Right renal cortex interstitium (tissue), 3 donors: ENCODE measurements at places on chromosomes 4 and X.

GRCh38 chr4:12200226-12200625 lies 771.5 kb upstream of the HS3ST1 start:
- no peak for DNase-seq

DNA sequence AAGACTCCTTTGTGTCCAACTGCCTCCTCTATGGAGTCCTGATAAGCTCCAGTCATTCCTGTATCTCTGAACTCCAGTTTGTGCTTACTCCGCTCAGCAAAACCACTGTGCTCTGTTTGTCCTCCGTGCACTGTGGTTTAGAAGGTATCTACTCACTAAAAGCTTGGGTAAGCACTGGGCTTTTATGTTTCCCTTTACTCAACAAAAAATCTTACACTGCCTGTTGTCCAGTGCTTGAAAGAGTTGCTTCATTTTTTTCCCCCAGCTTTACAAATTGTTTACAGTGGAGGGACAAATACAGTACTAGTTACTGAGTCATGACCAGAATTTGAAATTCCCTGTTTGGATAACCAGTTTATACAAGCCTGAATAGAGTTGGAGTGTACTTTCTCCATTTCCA lies 545.3 kb upstream of the FAT1 start:
- no peak for DNase-seq

DNA sequence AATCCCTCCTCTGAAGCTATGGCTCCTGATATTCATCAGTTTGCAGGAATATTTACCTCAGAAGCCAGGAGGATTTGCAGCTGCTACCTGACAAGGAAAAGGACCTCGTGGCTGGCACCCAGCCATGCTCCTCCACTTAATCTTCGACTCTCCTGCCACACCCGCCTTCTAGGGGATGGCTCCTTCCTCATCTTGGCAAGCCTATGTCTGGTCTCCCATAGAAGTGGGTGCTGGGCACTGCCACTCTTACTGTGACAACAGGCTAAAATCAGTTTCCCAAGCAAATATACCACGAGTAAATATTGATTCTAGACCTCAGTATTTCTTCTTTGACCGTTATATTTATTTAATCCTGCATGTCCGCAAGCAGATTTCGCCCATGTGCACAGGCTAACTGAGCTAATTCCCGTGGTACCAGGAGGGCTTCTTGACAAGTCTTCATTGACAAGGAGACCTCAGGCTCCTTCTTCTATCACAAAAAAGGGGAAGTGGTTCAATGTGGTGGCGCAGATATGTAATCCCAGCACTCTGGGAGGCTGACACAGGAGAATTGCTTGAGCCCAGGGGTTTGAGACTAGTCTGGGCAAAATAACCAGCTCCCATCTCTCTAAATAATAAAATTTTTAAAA lies 52.6 kb upstream of the DCTD start:
- no peak for DNase-seq

DNA sequence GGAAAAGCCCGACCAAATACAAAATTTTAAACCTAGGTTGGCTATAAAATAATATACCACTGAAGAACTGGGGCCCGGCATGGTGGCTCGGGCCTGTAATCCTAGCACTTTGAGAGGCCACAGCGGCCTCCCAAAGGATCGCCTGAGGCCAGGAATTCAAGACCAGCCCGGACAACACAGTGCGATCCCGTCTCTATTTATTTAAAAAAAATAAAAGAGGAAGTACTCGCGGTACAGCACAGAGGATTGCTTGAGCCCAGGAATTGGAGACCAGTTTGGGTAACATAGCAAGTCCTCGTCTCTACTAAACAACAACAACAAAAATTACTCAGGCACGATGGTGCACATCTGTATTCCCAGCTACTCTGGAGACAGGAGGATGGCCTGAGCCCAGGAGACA lies 44.8 kb upstream of the CDKN2AIP start:
- no peak for DNase-seq

- DNase-seq: no peak
Measured at GRCh38 chrX:15939737-15940136, 85.1 kb upstream of the AP1S2 start.

DNA sequence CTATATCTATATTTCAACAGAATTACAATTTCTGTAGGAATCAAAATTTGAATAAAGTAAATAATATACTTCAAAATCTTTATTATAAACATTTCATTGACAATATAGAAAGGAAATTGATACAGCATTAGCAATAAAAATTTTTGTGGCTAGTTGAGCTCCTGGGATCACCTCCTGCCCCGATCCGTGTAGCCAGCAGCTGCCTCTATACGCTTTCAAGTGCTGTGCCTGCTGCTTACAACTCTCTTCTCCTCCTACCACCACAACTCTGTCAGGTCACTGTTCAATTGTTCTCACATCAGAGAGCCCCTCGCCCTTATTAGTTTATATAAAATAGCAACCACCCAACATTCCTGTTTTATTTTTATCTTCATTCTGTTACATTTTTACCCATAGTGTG lies 27.6 kb downstream of the INPP4B start:
- no peak for DNase-seq

DNA sequence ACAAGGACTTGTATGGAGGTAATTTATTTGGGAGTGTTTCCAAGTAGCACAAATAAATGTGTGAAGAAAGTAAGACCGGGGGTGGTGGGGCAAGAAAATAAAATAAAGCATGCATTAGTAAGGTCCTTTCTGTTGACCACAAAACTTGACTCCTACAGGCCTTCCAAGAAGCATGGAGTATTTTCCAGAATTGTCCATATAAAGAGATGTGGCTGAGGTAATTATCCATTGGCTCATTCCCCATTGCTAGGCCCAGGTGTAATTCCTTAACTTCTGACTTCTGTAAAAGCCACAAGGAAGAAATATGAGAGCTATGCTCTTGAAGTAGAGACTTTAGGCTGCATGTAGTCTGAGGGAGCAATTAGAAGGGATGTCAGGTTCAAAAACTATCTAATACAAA lies 430.5 kb upstream of the PABPC4L start:
- no peak for DNase-seq

DNA sequence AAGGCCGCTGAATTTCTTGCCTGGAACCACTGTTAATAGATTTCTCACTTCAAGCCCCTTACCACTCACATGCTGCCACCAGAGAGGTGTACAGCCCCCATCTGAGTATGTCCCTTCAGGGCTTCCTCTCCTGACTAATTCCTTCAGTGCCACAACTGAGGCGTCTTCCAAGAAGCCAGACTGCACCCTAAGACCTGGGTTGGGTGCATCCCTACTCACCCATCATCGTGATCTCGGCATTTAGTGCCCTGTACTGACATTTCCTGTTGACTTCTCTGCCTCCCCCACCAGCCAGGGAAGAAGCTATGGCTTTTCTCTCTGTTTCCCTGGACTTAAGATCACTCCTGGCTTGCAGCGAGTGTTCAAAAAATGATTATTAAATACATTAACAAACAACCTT lies 40.4 kb upstream of the MAP3K15 start:
- no peak for DNase-seq

DNA sequence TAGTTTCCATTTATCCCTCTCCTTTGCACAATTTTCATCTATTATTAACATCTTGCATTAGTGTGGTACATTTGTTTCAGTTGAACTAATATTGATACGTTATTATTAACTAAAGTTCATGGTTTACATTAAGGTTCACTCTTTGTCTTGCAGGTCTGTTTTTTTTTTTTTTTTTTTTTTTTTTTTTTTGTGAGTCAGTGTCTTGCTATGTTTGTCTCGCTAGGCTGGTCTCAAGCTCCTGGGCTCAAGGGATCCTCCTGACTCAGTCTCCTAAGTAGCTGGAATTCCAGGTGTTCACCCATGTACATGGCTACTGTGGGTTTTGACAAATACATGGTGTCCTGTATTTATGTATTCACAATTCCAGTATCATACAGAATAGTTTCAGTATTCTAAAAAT lies 6.8 kb downstream of the TBC1D19 start:
- DNase-seq: no peak

- no peak for DNase-seq
Measured at GRCh38 chr4:14906805-14907204, 95.5 kb upstream of the CPEB2 start.

GRCh38 chr4:48665555-48666186 lies 114.4 kb downstream of the FRYL start:
- DNase-seq: no peak

GRCh38 chr4:60805500-60806313 lies 394.4 kb upstream of the ADGRL3 start:
- no peak for DNase-seq

DNA sequence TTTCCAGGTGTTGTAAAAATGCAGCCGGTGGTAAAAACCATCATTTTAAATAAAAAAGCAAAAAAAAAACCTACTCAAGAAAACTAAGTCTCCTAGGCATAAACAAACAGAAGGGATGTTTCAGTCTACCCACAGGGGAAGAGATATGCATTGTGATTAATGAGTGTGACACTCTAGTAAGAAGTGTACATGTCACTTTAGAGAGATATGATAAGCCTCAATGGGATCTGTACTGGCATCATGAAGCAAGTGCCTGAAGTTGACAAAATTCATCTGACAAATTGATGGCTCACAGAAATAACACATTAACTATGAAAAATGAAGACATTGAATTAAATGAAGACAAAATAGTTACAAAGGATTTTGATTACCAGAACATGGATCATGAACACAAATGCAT lies 162.7 kb downstream of the NPFFR2 start:
- no peak for DNase-seq

DNA sequence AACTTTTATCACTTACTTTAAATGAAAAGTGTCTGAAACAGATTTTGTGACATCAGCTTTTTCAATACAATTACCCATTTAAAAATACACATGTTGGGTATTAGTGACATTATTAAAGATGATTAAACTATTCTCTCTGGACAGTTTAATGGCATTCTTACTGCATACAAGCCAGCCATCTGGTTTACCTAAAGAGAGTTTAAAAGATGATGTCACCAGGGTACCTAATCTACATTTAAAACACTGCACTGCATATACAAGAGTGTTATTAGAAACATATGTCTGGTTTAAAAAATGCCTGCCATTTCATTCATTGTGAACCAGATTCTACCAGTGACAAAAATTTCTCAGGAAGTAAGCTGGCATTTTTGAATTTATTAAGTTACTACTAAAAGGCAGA lies 919.1 kb downstream of the ADGRL3 start:
- DNase-seq: no peak

DNA sequence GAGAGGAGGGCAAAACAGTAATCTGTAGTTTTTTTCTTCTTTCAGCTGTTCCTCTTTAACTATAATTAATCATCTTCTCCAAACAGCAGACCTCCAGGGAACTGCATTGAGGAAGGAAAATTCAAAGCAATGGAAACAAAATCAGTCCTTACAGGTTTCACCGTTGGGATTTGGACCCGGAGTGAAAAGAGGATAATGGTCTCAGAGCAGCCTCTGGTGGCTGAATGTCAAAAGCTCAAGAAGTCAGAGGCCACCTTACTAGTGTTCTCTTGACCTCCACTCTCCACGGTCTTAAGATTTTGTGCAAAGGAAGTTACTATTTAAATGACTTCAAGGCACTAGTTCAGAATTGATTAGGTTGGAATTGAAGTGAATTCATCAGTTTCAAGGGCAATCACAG lies 16.0 kb upstream of the MID1 start:
- DNase-seq: no peak

GRCh38 chrX:110053453-110053852 lies 50.5 kb downstream of the TMEM164 start:
- DNase-seq: no peak
